ENCODE measurements at places on chromosomes 16 and 17.
A peak's percentile ranks its signal among the peaks of the same experiment; 100 is the strongest.

GRCh38 chr17:75771334-75772281 is 6.6 kb upstream of the GALK1 start:
- DNase-seq, result peak; percentile 49

- DNase-seq, result no peak
Measured at GRCh38 chr16:75019586-75019985, 20.8 kb downstream of the ZNRF1 start.

- DNase-seq, result no peak
Measured at GRCh38 chr16:20372701-20373100, 20.2 kb upstream of the UMOD start.

GRCh38 chr17:10556301-10557005 is 7.0 kb upstream of the MYH2 start:
- DNase-seq, result no peak

DNA sequence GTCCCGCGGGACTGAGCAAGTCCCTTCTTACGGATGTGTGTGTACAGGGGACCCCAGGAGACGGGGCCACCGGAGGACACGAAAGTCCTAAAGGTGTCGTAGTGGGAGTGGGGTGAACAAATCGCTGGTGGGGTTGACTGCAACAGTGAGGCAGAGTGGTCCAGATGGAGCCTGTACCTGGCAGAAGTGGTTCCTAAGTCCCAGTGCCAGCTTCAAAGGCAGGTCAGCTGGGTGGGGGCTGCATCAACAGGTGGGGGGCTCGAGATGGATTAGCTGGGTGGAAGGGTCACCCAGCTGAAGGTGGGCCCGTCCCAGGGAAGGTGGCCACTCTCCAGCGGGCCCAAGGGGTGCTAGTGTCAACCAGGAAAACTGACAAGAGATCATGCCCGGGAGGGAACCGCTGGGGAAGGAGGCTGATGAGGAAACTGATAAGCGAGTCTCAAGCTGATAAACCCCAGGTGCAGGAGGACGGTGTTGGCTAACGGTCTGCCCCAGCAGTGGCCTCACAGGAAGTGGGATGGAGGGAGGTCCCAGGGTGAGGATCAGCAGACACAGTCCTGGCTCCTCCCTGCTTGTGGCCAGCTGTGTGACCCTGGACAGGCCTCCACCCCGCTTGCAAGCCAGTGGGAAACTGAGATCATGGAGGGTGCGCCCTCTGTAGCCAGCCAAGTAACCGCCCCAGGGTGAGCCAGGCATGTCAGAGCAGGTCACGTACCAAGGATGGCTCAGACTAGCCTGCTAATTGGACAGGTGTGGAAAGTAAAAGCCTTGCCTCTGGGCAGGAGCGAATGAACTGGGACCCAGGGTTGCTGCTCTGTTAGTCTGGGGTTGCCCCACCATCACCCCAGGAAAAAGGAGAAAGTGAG is 1.0 kb downstream of the ORAI3 start:
- peak; percentile 91 for DNase-seq

DNA sequence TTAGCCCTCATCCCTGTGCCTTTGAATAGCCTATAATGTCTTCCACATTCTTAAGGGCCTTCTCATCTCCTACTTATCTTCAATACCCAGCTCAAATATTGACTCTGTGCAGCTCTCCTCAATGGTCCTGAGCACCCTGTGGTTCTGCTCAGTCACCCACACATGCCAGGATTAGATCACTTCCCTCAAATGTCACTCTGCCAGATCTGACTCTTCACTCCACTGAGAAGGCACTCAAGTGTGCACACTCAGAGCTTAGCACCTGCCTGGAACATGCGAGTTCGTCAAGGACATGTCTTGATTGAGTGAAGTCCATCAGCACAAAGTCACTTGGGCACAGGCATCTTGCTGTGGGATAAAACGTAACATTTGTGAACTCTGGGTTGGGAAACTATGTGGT is 404.8 kb downstream of the CDH13 start:
- DNase-seq, result no peak

GRCh38 chr17:42135151-42135550 is 12.5 kb downstream of the HSPB9 start:
- DNase-seq, result no peak

- no peak for DNase-seq
Measured at GRCh38 chr17:44448412-44448811, 54.8 kb downstream of the GPATCH8 start.

DNA sequence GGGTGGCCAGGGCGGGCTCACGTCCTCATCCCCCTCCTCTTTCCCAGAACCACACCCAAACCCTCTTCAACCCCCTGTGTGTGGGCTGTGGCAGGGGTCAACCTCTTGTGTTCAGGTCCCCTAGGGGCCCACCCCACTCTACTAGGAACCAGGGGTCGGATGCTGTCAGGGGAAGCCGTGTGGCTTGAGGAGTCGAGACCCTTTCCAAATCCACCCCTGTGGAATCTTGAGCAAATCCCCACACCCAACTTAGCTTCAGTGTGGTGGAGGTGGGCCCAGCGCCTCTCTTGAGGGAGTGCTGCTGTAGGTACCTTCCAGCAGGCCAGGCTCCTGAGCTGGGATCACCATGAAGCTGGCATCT is 121.5 kb downstream of the MRM1 start:
- DNase-seq, result no peak

GRCh38 chr17:10041287-10041612 is 136.2 kb upstream of the RCVRN start:
- no peak for DNase-seq

DNA sequence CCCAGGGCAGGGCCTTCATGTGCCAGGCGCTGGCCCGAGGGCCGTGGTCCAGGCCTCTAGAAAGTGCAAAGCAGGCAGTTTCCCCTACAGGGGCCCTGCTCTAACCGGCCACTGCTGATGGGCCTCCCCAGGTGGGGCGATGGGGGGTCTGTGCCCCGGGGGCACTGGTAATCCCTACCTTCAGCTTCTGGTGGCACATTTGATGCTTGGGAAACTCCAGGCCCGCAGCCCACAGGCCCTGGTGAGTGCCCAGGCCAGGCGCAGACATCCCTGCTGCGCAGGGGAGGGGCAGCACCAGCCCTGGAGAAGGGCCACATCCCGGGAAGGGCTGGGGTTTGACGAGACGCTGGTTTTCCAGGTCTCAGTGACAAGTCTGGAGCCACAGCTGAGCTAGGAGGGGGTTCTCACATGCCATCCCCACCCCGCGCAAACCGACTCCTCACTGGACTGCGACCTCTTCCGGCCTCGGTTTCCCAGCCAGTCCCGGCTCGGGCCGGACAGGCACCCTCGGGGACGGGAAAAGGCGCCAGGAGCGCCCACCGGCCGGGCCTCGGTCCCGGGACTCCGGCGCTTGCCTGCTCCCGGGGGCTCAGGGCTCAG is 1.6 kb downstream of the DOC2B start:
- DNase-seq, result no peak

Measured in mucosa of descending colon (tissue), 3 donors.